ENCODE measurements at places on chromosomes 1 and 21. TPM values are rescaled to one million over a fixed set of nuclear protein-coding genes. Genes with fewer than 3 reads are reported as not detected.

- no peak for DNase-seq
Observed at GRCh38 chr1:44946725-44947062, 39.7 kb downstream of the EIF2B3 start.

Gene ACTL8
- total RNA-seq, result 0.23 TPM

DNA sequence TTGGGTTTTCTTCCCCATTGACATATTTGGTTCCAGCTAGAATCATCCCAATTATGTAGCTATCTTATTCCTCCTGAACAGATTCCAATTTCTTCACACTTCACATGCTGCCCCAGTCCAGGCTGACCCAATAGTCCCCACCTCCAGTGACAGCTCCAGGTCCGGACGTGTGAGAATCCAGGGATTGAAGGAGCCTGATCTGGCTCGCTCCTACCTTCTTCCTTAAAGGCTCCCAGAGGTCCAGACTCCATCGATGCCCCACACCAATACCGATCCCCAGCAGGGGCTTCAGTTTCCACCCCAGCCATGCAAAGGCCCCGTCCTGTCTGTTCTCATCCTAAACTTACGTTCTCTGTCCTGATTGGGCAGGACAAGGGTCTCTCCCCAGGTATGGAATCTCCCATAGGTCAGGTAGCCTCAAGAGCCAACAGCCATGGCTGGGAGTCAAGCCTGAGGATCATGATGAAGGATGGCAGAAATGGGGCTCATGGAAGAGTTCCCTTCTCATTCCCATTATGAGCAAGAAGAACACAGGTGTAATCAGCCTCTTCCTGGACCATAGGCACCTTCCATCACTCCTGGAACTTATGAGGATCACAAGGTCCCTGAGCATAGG is 20.4 kb upstream of the SLAMF9 start:
- no peak for DNase-seq

Gene LMX1A
- total RNA-seq, result not detected

GRCh38 chr1:94228640-94229375 is 8.6 kb downstream of the ARHGAP29 start:
- no peak for DNase-seq

GRCh38 chr21:40335704-40336103 is 468.5 kb downstream of the PCP4 start:
- DNase-seq, result no peak

DNA sequence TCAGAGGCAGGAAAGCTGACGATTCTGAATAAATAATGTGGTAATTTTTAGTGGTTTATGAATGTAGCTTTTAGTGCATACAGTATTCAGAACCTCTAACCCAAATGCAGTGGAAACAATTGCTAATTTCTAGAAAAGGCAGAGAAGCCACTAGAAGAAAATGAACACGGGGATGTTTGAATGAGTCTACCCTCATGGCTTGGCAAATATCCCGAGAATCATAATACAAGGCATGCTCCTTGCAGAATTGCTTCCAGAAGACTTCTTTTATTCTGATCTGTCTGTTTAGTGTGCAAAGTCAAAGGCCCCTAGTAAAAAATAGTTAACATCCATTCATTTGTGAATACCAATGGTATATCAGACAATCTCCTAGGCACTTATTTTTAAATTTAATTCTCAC is 246.8 kb downstream of the LMO4 start:
- no peak for DNase-seq

GRCh38 chr1:55632906-55633305 is 417.7 kb upstream of the USP24 start:
- peak; percentile 55 for DNase-seq

GRCh38 chr1:201706109-201706508 is 122.8 kb upstream of the IPO9 start:
- no peak for DNase-seq

GRCh38 chr1:220915954-220916353 is 36.7 kb downstream of the HLX start:
- DNase-seq, result no peak

- peak; percentile 63 for DNase-seq
Observed at GRCh38 chr1:182768963-182769362, 20.6 kb upstream of the NPL start.

- DNase-seq, result peak; percentile 59
Observed at GRCh38 chr1:223831755-223832636, 13.8 kb downstream of the TP53BP2 start.

GRCh38 chr21:14630556-14631069 is 84.5 kb upstream of the SAMSN1 start:
- no peak for DNase-seq

DNA sequence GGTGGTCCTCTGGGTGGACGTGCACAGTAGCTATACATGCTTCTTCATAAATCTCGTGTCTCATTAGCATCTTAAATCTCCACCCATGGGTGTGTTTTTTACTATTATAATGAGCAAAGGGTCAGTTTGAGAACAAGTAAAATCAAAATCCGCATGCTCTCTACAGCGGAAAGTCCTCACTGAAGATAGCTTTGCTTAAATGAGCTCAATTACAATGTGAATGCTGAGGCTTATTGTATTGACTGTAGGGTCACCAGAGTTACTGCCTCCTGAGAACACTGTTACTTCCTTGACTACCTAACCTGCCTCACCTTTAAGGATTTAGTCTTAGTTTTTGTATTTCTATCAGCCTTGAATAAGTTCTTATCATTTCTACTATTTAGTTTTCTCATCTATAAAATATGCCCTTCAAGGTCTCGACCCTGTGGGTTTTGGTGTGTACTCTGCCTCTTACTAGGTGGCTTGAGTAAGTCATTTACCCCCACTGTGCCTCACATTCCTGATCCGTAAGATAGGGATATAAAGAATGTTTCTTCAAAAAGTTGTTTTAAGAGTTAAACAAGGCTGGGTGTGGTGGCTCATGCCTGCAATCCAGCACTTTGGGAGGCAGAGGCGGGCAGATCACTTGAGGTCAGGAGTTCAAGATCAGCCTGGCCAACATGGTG is 7.9 kb downstream of the SLAMF7 start:
- no peak for DNase-seq

DNA sequence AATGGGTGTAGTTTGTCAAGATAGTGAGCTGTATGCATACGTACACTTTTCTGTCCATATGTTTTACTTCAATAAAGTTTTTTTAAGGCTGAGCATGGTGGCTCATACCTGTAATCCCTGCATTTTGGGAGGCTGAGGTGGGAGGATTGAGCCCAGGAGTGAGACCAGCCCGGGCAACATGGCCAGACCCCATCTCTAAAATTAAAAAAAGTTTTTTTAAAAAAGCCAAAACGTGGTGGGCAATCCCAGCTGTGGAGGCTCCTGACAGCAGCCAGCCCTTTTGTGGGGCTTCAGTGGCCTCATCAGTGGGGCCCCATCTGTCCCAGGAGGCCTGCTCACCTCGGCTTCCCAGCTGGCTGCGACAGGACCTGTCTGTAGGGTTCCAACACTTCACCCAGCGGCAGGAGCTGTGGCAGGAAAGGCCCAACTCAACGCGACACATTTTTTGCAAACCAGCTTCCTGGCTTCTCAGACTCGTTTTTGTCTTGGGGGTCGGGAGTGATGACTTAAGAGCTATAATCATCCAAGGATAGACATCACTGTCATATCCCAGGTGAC is 56.9 kb upstream of the LBR start:
- DNase-seq, result no peak
